ENCODE measurements at places on chromosomes 12 and 14.

DNA sequence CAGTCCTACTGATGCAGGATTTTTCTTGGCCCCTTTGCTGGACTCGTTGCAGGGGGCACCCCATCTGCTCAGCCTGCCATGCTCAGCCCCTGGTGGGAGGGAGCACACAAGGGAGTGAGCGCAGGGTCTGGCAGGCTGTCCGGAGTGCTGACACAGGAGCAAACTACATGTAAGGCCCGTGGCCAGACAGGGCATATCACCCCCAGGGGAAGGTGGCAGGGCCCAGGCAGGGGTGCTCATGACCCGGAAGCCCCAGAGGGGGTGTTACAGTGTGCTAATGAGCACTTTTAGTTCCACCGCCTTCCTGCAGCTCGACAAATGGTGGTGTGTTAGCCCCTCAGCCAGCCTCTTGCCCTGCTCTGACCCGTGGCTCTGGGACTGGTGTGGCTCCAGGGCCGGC lies 645.6 kb upstream of the TMEM132C start:
- DNase-seq: no peak

- DNase-seq: no peak
These were observed 174.6 kb upstream of the SFSWAP start for GRCh38 chr12:131536337-131536736.

DNA sequence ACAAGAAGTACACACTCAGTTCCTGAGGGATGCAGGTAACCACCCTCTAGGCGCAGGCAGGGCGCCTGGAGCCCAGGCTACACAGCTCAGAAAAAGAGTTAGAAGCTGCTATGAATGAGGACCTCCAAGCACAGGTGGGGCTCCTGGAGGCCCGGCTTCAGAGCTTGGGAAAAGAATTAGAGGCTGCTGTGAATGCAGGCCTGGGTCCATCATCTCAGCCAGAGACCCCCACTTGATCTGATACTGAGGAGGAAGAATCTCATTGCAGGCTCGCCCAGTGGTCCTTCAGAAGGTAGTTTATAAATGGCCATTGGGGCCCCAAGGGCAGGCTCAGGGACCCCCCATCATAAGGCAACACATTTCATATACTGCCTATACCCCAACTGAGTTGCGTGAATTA lies 556.4 kb downstream of the SLC6A15 start:
- no peak for DNase-seq

GRCh38 chr12:116672842-116673516 lies 64.9 kb downstream of the SPRING1 start:
- DNase-seq: no peak

DNA sequence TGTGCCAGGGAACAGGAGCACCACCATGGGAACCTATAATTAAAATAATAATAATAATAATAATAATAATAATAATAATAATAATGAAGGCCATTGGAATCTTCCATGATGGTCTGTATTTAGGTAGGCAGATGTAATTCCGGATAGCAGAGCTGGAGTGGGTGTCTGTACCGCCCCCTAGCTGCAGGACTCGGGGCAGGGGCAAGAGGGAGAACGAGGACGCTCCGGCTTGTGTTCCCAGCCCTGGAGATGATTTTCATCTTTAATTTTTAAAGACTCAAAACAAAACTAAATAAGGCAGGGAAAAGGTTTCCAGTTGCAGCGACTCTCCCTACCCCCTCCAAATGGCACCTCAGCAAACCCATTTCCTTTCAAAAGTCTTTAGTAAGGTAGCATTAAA lies 501.1 kb downstream of the VRK1 start:
- no peak for DNase-seq

DNA sequence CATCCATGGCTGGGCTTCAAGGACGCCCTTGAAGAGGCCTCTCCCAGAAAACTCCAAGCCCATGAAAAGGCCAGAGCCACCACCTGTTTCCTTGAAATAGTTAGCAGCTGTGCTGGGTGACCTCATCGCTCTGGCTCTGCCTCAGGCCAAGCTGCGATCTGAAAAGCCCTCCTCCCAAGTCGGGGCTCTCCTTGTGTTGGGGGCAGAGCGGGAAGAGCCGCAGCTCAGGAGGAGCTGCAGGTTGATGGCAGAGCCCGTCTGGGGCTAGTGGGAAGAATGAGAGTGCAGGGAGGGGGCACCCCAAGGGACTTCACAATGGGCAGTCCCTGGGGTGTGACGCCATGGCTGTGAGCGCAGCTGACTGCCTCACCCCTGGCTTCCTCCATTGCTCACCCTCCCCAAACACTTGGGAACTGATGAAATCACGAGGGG lies 50.0 kb upstream of the STON2 start:
- no peak for DNase-seq

DNA sequence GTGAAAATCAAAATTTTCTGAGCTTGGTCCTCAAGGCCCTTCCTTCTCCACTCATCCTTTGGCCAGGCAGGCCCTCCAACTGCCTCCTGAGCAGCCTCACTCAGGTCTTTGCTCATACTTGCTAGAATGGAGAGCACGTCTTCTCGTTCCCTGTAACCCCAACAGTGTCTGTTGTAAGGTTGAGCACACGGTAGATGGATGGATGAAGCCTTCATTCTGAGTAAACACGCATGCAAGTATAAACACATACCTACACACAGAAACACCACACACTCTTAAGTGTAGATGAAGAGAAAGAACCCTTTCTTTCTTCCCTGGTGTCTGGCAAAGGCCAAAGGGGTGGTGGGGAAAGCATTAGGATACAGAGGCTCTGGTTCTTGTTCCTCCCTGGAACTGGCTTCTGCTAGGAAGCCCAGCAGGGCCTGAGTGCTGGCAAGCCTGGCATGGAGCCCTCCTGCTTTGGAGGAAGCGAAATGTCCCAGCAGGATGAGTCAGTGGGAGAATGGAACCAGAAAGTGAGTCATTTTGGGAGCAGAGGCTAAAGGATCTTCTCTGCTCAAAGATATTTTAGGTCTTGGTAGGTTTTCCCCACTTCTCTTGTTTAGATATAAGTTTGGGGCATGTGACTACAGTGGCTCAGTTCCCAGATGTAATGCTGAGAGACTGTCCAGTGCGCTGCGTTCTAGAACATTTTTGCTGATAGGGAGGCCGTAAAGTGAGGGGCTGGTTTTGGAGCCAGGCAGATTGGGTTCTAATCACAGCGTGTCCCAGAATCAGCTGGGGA lies 127.4 kb downstream of the CACNA1C start:
- peak; percentile 17 for DNase-seq

DNA sequence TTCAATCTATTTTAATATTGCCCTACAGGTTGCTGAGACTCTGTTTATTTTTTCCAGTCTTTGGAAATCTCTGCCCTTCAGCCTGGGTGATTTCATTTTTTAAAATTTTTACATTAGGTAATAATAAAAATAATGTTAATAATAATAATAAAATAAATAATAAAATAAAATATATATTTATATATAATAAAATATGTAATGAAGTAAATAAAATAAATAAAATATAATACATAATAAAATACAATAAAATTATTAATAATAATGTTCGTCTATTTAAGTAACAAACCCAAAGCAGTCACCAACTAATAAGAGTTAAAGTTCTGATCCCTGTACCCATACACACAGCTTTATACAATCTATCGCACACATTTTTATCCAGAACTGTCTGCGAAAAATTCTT lies 130.5 kb downstream of the SEC23A start:
- no peak for DNase-seq

DNA sequence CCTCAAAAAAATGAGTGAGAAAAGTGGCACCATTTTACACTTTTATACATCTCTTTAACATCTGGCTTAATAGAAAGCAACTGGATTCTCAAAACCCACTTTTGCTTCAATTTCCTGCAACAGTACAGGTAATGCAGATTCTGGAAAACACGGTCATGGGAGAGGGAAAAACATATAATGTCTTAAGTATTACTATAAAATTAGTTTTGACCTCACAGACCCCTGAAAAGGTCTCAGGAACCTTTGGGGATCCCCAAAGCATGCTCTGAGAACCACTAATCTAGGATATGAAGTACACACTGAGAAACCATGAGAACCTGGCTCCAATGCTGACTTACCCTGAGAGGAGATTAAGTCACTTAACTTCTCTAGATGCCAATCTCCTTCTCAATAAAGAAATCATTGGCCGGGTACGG lies 64.7 kb downstream of the PPP2R5E start:
- DNase-seq: no peak

GRCh38 chr12:2613326-2614073 lies 181.3 kb upstream of the FKBP4 start:
- peak; percentile 94 for DNase-seq

GRCh38 chr14:31677630-31678029 lies 116.4 kb downstream of the NUBPL start:
- DNase-seq: no peak

GRCh38 chr12:70721656-70722357 lies 84.6 kb upstream of the PTPRB start:
- no peak for DNase-seq

- DNase-seq: no peak
These were observed 7.4 kb downstream of the OAS2 start for GRCh38 chr12:112985642-112986290.

DNA sequence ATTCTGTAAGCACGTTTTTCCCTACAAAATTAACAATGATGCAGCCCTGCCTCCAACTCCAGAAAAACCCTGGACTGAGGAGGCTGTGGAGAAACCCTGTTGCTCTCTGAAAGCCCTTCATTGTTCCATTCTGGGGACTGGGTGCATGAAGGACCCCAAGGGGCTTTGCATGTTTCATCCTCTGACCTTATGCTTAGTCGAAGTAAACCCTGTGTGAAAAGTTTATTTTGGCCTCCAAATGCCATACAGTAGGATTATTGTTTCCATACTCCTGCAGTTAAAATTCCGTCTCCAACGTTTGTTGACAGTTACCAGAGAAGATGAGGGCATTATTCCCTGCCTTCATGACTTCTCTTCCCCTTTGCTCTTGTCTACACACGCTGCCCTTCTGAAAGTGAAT lies 46.0 kb downstream of the CKB start:
- DNase-seq: no peak

DNA sequence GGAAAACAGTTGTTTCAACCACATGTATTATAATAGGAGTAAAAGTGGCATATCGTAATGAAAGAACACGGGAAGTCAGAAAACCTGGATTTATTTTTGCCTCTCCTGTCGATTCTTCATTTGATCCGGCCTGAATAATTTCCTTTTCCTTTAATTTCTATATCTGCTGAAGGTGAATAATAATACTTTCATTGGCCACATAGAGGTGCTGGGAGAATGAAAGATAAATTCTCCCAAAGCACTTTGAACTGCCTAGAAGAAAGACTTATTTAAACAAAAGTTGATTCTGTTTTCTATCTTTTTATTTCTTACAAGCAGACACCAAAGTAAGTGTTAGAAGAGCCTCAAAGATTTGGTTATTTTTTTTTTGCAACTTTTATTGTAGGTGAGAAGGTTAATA lies 339.1 kb downstream of the RAD51B start:
- no peak for DNase-seq

DNA sequence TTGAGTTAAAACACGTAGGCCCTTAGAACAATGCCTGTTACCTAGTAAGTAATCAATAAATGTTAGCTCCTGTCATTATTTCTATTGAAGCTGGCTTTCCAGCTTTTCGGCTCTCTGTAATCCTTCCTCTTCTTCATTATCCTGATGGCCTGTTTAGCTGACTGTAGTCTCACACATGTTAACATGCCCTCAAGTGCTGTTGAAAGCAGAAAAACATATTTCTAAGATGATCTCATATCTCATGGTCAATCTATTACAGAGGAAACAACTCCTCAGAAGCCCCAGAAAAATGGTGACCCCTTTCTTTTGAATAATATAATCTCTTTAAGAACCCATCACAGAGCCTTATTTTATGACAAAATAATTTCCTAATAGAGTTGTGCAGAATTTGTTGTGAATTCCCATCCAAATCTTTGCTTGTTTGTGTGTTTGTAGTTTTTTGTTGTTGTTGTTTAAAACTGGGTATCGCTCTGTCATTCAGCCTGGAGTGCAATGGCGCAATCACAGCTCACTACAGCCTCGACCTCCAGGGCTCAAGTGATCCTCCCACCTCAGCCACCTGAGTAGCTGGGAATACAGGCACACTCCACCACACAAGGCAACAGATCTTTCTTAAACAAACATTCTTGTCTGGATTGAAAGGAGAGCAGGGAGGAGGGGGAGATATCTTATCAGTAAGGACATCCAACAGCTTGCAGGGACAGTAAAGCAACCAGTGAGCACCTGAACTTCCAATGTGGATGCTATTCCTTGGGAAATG lies 242.5 kb upstream of the CAND1 start:
- DNase-seq: no peak

- no peak for DNase-seq
These were observed 4.5 kb downstream of the ABCB9 start for GRCh38 chr12:122961531-122962329.

DNA sequence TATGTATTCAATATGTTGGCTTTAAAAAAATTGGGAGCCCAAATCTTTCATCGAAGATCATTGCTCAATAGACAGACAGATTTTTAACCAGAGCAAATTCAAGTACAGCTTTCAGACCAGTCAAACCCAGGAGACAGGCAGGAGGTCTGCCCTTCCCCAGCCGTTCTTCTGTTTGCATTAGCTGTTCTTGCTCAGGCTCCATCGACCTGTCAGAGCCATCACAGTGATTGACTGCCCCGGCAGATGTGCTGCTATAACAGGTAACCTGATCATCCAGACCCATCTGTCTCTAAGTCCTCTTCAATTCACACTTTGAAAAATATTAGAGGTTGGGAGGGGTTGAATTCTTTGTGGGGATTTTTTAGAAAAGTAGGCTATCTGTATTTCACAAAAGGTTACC lies 453.5 kb downstream of the FOXG1 start:
- DNase-seq: no peak

- no peak for DNase-seq
These were observed 17.8 kb downstream of the TAS2R50 start for GRCh38 chr12:10968765-10969456.

DNA sequence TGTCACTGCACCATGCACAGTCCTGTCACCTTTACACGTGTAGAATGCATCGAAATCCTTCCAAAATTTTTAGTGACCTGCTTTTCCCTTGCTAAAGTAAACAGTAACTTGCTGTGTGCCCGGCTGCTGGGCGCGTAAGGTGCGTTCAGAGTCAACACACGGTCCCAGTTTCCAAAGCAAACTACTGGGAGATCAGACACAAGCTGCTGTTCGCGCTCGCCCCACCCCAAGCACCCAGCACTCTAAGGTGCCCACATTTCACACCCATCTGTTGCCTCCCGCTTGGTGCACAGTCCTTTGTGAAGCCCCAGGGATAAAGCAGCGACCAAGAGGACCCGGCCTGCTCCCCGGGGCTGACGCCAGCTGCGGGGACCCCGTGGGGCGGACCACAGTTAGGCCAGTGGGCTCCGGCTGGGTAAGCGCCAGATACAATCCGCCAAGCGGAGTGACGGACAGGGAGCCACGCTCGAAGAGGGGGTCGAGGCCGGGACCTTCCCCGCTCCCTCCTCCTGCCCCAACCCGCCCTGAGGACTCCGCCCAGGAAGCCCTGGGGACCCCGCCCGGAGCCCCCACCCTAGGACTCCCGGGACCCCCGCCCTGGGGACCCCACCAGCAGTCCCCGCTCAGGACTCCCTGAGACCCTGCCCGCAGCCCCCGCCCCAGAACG lies 633 bp downstream of the STX2 start:
- no peak for DNase-seq

DNA sequence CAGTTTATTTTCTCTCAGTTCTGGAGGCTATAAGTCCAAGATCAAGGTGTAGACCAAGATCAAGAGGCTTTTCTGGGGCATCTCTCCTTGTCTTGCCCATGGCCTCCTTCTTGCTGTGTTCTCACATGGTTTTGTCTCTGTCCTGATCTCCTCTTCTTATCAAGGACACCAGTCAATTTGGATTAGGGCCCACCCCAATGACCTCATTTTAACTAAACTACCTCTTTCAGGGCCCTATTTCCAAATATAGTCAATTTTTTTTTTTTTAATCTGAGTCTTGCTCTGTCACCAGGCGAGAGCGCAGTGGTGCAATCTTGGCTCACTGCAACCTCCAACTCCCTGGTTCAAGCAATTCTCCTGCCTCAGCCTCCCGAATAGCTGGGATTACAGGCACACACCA lies 50.8 kb downstream of the TSHR start:
- DNase-seq: no peak
